Activated CD4-positive, alpha-beta memory T cell treated with anti-CD3 and anti-CD28 coated beads for 36 hours (primary cell): ENCODE measurements at places on chromosomes 7 and 10. TPM values are rescaled to one million over a fixed set of nuclear protein-coding genes. Genes with fewer than 3 reads are reported as not detected.

DNA sequence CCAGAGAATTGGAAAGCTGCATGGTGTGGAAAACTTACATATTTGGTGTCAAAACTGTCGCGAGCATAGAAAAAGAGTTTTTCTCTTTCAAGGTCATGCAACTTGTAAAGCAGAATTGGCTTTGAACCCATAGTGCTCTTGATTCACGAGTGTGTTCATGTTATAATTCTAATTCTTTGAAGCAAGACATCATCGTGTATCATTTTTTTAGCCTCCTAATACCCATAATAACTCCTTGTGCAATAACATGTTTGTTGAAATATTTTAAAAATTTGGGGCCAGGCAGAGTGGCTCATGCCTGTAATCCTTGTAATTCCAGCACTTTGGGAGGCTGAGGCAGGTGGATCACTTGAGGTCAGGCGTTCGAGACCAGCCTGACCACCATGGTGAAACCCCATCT lies 4.2 kb downstream of the CCL24 start:
- no peak for DNase-seq

GRCh38 chr7:42597300-42597699 lies 314.6 kb downstream of the C7orf25 start:
- no peak for DNase-seq

GRCh38 chr7:87933605-87933952 lies 472 bp upstream of the ADAM22 start:
- no peak for DNase-seq

- DNase-seq, result no peak
Measured at GRCh38 chr7:37045681-37046179, 321.4 kb upstream of the AOAH start.

- no peak for DNase-seq
Measured at GRCh38 chr10:6215241-6215640, 12.5 kb downstream of the PFKFB3 start.

DNA sequence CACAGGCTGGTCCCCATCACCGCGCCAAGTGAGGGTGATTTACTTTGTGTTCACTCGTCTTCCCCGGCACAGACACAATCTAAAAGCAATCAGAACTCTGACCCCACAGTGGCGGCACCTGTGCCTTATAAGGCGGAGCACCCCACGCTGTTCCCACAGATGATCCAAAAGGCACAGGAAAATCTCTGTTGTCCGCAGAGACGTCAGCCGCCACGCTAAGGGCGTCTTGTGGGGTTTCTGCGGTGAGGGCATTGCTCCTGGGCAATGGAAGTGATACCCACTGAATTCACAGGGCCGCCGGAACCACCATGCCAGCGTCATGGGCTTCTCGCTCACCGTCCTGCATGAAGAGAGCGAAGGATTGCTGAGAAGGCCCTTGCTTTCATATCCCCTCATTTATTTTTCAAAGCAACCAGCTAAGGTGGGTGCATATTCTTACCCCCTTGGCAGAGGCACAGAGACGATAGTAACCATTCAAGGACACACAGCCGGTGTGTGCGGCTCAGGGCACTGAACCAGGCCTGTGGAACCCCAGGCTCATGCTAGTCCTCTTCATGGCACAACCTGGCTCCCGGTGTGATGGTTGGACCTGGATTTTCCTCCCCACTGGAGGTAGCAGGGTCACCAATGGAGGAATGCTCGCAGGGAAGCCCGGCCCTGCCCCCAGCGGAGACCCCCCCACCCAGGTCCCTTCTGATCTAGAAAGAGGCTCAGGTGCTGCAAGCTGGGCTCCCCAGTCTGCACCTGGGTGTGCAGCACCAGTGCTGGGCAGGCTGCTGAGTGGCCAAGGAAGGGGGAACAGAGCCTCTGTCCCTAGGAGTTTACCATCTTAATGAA lies 279.0 kb downstream of the TCERG1L start:
- no peak for DNase-seq

- no peak for DNase-seq
Measured at GRCh38 chr7:17848516-17848915, 91.8 kb downstream of the SNX13 start.

The GRM8 gene
- total RNA-seq, result not detected

The COBL gene
- total RNA-seq, result not detected

The CAV2 gene
- not detected for total RNA-seq
